ENCODE measurements at places on chromosomes 12 and 14. TPM values are rescaled to one million over a fixed set of nuclear protein-coding genes. Genes with fewer than 3 reads are reported as not detected.

The SYT1 gene
- total RNA-seq: 0.96 TPM

The NGB gene
- total RNA-seq: 0.24 TPM

The ST8SIA1 gene
- 0.85 TPM for total RNA-seq

The OR4E2 gene
- not detected for total RNA-seq

The LTB4R2 gene
- total RNA-seq: 30.3 TPM

The ADSS1 gene
- 18.8 TPM for total RNA-seq

The KCTD10 gene
- 40.7 TPM for total RNA-seq

The MMP17 gene
- 4.0 TPM for total RNA-seq

The OR6C2 gene
- total RNA-seq: not detected

Measured in tracheal epithelial cell (primary cell).